T-helper 17 cell (primary cell): ENCODE measurements at places on chromosomes 1 and 21. TPM values are rescaled to one million over a fixed set of nuclear protein-coding genes. Genes with fewer than 3 reads are reported as not detected.

DNA sequence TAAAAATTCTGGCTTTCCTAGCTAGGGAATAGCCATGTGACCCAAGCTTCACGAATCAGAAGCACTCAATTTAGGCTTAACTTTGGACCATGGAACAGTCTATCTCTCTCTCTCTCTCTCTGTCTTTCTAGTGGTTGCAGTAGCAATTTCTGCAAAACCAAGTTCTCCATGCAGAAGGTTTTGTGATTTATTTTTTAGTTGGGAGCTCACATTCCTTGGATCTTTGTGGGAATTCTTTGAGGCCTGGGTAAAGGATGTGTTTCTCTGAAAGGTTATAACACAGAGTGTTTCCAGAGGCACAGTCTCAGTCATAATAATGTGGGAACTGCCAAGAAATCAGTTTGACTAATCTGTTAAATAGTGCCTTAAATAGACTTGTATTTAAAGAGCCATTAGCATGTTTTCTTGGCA is 112.3 kb upstream of the COL11A1 start:
- DNase-seq = no peak

DNA sequence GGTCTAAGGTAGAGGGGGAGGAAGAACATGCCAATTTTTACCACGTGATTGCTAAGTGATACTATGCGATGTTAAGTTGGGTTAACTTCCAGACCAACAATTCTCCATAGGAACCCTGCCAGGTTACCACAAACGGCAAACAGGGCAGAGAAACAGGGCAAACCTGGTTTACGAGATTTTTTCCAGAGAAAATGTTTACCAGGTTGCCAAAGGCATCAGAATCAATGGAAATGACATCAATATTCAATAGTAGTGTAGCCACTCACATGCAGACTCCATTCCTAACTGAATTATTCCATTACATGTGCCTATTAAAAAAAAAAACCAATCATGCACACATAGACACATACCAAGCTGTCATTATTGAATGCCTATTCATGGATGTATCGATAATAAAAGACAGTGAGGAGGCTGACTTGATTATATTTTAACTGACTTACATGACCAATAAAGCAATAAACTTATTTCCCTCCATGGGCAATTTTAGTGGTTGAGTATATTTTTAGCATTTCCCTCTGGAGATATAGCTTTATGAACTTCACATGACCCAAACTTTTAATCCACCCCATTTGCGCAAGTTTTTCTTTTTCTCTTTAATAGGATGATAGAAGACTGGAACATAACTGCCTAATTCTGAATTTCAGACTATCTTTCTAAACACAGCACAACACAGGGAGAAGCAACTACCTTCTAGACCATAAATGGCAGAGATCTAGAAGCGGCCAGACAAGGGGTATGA is 40.5 kb upstream of the KCNE1 start:
- no peak for DNase-seq

- DNase-seq = no peak
These were observed 17.5 kb upstream of the ALPL start for GRCh38 chr1:21491488-21492355.

- no peak for DNase-seq
These were observed 2.0 kb downstream of the INAVA start for GRCh38 chr1:200896531-200897196.

MIXL1 gene
- not detected for total RNA-seq
